ENCODE measurements at places on chromosomes 3 and 15.

- DNase-seq = peak; percentile 92
Measured at GRCh38 chr3:53130179-53131061, at the start of gene RFT1. TSS of gene RFT1 (minus strand) at chr3:53130435. CDS start at chr3:53130400, 35 bp downstream.

DNA sequence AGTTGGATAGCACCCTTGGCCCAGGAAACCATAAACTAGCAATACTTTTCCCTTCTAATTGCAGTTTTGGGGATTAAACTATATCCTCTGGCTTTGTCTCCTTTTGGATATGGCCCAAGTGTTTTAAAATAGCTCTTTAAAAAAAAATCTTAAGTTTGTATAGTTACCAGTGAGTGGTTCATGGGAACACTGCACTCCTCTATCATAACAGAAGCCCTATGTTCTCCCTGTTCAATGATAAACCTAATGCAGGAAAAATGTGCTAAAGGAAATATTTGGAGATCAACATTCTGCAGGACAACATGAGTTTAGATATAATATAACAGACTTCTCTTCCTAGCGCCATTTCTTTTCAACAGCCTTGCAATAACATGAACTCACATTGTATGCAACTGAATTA, 13.1 kb downstream of the MRPL47 start:
- DNase-seq = no peak

- no peak for DNase-seq
Measured at GRCh38 chr15:85955501-85956391, 123.9 kb upstream of the AGBL1 start.

- no peak for DNase-seq
Measured at GRCh38 chr3:149128821-149129220, 617 bp upstream of the HPS3 start.

DNA sequence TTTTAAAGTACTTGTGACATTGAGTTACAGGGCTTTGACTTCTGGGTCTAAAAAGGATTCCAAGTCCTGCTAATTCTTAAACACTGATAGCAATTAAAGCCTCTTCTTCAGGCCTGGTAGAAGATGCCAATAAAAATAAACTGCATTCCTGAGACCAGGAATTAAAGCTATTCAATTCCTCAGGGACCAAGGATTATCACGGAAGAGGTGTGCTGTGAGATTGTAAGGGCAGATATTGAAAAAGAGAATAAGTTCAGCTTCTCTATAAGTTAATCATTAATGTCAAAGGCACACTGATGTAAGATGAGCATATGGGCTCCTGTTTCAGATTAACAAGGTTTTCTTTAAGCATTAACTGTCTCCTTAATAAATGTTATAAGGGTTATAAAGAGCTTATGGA, 611.3 kb downstream of the SI start:
- no peak for DNase-seq

- no peak for DNase-seq
Measured at GRCh38 chr15:31905054-31905453, 125.3 kb upstream of the CHRNA7 start.

DNA sequence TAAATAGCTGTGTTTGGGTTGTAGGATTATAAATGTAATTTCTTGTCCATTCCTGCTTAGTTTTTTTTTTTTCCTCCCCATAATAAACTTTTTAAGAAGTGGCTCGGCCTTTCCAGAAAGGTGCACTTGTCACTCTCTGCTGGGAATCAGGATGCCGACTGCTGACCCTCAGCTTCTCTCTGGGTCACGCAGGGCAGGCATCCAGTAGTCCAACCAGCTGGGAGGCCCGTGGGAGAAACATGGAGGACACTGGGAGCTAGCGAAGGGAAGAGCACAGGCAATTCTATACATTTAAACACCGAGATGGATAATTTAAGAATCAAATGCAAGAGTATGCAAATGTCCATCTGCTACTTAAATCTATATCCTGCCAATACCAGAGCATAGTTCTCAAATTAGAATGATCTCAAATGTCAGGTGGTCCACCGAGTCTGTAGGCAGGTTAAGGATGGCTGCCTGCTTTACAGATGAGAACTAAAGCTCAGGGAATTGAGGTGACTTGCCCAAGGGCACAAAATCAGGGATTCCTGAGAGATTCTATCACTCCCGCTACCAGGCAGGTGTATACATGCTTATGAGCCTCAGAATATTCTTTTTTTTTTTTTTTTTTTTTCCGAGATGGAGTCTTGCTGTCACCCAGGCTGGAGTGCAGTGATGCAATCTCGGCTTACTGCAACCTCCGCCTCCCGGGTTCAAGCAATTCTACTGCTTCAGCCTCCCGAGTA, 64.5 kb downstream of the DAPK2 start:
- no peak for DNase-seq

- DNase-seq = no peak
Measured at GRCh38 chr3:175792245-175792644, 933.1 kb downstream of the NAALADL2 start.

- DNase-seq = no peak
Measured at GRCh38 chr3:78901544-78901943, 866.3 kb downstream of the ROBO1 start.

DNA sequence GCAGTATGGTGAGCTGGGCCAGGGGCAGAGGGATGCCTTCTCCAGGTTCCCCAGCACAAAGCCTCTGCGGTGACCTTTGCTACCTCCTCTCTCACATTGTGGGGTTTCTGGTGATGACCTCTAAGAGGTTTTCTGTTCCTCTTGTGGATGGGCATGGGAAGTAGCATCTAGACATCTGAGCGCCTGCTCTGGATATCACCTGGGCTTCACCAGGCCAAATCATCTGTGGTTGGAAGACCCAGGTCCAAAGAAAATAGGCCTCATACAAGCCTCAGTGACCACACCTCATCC, 7.0 kb downstream of the APEH start:
- no peak for DNase-seq

DNA sequence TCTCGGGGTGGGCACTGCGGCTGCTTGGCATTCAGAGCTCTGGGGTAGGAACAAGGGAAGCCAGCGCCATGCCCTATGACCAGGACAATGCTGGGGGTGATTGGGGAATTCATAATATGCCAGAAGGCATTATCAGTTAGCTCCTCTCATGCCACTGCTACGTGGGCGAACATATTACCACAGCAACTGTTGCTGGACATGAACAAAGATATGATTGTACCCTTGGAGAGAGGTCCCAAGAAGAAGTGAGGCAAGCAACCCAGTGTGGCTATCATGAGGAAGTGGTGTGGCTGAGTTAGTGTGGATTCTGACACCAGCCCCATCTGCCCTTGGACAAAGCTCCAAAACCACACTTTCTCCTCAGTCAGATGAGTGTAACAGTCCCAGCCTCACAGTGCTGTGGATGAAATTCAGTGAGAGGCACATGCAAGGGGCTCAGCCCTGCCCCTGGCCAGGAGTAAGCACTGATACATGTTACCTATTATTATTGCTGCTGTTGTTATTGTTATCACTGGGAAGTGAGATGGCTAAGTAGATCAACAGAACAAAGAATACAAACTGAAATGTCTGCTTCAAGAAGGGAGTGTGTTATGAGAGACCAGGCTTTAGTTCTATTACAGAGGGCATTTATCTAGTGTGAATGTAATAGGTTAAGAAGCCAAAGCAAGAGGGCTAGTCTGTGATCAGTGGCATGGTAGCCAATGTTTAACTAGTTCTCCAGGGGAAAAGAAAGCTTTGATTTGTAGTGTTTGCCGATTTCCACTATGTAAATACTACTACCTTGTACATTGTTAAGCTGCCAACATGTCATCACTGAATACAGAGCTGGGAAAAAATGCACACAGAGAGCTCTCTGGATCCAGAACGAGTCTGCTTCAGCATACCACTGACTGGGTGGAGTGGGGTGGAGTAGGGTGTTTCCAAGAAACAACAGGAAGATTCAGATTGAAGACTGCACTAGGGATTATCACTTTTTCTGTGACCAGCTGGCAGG, 222.3 kb upstream of the EIF1B start:
- no peak for DNase-seq

DNA sequence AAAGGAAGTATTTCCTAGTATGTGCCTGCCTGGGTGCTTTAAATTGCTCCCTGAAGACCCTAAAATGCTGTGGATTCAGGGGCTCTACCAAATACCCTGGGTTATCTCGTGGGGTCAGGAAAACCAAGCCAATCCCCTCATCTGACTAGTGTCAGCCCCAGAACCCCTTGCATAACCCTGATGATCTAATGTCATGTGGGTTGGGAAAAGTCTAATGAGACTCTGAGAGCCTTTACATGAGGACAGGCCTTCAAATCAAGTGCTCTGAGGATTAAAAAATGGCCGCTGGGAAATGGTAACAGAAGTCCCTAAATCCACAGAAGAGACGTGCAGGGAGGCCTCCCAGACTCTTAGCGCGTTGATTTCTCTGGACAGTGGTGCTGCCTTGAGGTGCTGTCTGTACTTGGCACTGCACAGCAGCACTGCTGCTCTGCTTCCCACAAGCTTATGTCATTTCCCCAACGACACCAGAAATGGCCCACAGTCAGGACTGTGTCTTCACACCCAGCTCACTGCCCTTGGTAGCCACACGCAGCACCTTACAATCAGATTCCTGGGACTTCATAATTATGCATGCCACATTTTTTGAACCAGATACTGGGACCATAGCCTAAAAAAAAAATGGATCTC, 16.6 kb downstream of the EIF4E3 start:
- no peak for DNase-seq

- no peak for DNase-seq
Measured at GRCh38 chr3:9664119-9664751, 14.9 kb downstream of the MTMR14 start.
